Activated T-cell treated with anti-CD3 and anti-CD28 coated beads for 4 hours (primary cell): ENCODE measurements at places on chromosomes 5 and 9.

DNA sequence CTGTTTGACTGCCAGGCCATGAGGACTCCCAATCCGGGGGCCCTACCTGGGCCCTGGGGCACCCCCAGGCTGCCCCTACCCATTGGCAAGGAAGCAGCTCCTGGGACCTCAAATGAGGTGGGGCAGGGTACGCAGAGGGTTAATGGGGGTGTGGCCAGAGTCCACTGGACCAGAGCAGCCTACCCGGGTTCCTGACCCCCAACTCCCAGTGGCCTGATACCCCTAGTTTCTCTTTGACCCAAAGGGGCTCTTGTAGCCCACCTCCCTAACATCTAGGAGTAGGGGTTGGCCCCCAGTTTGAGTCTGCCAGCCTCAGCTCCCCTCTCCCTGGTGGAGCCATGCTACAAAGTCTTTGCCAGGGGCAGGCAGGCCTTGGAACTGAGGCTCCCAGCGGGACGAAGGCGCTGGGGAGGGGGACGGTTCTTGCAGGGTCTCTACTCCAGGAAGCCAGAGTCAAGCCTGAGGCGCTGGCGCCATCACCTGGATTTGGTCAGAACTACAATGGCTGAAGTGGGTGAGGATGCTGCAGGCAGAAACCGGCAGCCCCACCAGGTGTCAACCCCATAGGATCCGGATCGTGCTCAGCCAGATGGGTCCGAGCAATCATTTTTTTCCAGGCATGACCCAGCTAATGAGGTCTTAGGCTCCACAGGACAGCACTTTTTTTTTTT lies 8.4 kb upstream of the CERCAM start:
- peak; percentile 33 for DNase-seq

DNA sequence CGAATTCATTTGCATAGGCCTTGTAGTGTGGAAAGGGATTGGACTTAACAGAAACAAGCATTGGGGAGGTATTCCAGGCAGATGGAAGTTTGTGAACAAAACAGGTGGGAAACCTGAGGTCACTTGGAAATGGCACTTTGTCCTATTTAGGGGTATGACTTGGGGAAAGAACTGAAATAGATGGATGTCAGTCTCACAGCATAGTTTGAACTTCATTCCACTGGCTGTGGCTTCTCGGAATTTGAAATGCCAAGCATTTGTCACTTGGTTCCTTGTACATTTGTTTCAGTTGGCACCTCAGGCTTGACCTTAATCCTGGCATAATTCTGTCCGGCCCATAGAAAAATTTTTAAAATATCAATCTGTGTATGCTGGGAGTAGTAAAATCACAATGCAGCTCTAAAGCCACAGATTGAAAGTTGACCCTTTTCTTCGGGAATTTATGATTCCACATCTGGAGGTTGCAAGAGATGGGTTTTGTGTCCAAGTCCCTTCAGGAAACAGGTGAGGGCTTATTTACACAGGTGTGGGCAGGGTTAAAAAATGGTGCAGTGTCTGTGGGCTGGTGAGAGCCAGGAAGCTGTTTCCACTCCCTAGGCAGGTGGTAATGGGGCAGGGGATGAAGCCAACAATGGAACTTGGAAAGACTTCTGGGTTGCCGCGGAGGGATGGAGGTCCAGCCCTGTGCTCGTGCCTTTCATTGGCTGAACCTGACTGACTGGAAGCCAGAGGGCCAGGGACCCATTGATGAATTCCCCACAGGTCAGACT lies 39.2 kb upstream of the PDE8B start:
- no peak for DNase-seq

DNA sequence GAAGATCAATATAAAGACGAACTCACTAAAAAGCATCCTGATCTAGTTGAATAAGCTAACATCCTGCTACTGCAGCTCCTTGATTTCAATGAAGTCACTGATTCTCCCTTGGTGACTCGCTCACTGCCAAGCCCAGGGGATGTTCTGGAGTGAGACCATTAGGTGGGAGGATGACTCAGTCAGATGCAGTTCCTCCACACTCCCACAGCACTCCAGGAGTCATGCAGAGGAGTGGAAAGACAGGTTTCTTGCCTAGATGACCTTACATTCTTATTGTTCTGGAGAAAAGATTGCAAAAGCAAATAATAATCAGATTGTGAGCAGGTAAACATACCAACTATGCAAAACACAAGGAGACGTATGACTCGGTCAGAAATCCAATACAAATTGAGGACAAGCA lies 15.3 kb downstream of the GCNT4 start:
- no peak for DNase-seq

- DNase-seq = no peak
These were observed 9.8 kb downstream of the SLC12A2 start for GRCh38 chr5:128093368-128093767.

- DNase-seq = no peak
These were observed 56.2 kb upstream of the ZSWIM6 start for GRCh38 chr5:61275841-61276240.

DNA sequence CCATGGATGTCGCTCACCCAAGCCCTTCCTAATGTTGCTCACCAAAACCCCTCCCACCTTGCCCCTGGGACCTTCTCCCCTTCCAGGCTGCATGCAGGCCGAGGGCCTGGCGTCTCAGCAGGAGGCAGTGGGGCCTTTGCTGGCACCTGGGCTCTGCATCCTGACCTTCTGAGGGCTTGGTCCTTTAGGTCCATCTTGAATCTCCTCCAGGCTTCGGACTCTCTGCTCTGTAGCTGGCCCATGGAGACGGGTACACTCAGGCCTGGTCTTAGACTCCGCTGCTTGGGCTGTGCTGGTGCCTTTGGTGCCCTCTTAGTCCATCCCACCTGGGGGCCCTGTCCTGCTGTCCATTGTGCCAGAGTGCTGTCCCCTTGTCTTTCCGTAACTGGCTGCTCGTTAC lies 14.0 kb downstream of the TENT4A start:
- no peak for DNase-seq

GRCh38 chr5:65271906-65272305 lies 209.8 kb downstream of the ADAMTS6 start:
- no peak for DNase-seq

- no peak for DNase-seq
These were observed 504.4 kb downstream of the TLE4 start for GRCh38 chr9:80076162-80076561.

DNA sequence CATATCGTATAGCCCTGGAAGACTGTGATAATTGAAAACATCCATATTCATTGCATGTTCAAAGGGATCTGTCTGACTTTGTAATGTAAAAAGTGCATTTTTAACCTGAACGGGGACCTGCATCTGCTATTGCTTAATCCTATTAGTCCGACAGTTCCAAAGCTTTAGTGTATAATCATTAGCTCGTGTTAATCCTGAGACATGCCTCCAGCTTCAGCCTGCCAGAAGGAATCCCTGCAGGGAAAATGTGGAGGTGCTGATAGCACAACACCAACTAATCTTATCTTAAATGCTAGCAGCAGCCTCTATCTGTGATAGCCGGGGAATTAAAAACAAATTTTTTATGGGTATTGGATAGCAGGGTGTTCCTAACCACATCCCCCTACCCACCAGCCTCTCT lies 495.2 kb downstream of the TLE4 start:
- no peak for DNase-seq

DNA sequence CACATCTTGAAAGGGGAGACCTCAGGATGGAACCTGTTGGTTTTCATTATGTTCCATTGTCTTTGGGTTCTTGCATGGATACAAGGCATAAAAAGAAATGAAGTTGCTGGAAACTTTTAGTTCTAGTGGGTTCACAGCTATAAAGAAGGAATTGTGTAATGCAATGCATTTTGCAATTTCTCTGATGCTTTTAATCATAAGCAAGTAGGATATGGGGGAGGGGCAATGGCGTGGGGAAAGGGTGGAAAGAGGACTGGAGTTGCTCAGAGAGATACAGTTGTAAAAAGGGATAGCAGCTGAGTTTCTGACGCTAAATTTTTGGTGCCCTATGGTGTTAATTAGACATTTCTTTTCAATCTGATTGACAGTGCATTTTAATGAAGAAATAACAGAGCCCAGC lies 88.6 kb upstream of the FANCC start:
- no peak for DNase-seq

- no peak for DNase-seq
These were observed 97.4 kb upstream of the TRPM3 start for GRCh38 chr9:71218774-71219173.

GRCh38 chr9:129253803-129254381 lies 75.8 kb upstream of the IER5L start:
- DNase-seq = no peak

- no peak for DNase-seq
These were observed 120.7 kb upstream of the SLIT3 start for GRCh38 chr5:169421677-169422076.

DNA sequence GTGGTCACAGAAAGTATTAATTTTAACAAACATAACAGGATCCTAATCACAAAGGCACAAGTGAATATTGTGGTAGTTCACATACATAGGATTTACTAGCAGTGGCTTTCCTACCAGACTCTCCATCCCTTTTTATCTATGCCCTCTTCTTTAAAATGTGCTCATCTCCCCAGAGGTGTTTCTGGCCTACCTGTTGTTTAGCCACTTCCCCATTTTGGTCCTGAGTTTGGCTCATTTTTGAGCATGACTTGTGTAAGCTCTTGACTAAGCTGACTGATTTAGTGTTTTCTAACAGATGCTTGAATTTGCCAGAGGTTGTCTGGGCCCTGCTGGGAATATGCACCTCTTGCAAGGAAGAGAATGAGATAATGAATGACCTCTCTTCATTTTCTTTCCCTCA lies 517.7 kb upstream of the CLINT1 start:
- DNase-seq = no peak

DNA sequence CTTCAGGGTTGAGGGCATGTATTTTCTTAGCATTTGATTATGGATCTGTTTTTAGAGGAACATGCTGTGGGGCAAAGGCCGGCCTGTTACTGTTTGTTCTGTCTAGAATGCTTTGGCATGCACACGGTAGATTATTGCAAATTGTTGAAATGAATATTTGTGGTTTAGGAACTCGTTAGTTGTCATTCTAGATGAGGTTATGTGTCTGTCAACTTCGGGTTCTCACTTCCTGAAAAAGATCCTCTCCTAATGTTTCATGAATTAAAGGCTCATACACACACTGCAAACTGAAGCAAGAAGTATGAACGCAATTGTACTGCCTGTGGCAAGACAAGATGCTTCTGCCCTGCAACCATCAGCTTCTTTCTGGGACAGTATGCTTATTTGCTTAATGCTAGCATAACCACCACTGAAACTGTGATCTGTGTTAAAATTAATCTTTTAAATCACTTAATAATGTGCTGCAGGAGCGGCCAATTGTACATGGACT lies 99.6 kb downstream of the BASP1 start:
- no peak for DNase-seq

DNA sequence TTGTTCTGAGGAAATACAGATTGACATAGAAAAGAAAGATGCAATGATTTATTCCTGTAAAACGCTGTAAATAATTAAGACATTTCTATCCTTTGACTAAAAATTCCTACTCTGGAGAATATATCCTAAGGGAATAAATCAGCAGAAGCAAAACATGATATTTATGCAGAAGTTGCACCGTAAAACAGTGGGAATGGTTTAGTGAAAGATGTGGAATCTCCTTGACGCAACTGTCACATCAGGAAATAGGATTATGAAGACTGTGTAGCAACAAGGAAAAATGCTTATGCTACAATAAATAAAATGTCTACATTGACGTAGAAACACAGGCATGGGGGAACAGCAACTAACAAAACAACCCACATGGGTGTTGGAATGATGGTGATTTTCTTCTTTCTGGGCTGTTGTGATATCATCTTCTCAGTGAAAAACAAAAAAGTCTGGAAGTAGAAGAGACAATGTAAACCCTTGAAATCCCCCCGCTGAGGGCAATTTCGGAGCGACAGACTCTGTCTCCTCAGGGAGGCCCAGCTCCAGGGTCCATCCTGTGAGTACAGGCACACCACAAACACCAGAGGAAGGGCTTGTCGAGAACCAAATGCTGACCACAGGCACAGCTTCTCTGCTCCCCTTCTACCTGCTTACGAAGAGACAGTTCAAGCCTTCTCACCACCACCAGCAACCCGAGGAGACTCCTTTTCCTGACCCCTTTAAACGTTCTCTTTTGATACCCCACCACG lies 25.2 kb downstream of the COL23A1 start:
- no peak for DNase-seq

DNA sequence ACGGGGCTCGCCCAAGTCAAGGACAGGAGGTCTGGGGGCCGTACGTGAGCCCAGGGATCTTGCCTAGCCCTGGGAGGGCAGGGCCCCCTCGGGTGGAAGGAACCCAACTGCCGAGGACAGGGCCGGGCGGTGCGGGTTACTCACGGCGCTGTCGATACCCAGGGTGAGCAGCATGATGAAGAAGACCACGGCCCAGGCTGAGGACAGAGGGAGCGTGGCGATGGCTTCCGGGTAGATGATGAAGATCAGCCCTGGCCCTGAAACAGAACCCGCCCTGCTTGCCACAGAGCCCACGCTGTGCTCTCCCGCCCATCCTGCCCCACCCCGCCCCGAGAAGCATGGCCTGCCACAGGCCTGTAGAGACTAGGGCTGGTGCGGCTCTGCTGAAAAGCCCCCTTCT lies 34.1 kb downstream of the SLC6A3 start:
- DNase-seq = no peak

DNA sequence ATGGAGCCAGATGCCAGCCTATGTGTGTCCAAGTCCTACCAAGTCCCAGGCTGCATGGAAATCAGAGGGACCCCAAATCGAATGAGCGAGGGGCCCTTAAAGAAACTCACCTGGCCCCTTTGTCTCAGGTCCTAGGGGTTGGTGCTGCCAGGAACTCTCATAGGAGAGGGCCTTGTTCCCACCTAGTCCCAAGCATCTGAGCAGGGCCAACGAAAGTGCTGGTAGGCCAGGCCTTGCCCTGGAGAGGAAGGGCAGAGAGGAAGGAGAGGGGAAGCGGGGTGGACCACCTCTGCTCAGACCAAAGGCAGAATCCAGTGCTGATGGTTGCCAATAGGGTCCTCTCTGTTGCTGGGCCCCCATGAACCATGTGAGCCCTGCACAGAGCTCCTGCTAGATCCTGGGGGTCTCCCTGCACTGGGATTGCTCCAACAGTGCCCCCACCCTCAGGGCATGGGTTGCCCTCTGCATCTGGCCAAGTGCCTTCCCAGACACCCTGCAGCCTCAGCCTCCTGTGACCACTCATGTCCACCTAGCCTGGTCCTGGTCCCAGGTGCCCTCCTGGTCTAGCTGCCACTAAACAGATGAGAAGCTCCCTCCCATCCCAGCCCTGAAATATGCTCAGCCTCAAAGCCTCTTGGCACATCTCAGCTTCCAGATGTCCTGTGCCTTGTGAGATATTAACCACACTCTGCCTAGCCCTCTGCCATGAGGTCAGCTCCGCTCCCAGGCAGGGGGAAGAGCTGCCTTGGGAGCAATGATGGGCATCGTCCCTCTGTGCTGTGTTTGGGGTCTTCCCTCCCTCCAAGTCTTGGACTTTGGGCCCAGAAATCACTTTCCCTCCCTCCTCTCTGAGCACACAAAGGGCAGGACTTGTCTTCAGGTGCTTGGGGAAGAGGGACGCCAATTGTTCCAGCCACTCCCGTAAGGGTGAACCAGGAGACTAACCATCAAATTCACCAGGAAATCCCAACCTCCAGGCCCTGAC lies 109.6 kb downstream of the ADAMTS2 start:
- no peak for DNase-seq

- no peak for DNase-seq
These were observed 63.1 kb downstream of the TRPM6 start for GRCh38 chr9:74824654-74825053.

- DNase-seq = no peak
These were observed 49.5 kb downstream of the NSG2 start for GRCh38 chr5:174094857-174095606.

- DNase-seq = no peak
These were observed 5.2 kb upstream of the ALDOB start for GRCh38 chr9:101440714-101441230.

- no peak for DNase-seq
These were observed 23.0 kb downstream of the INIP start for GRCh38 chr9:112694706-112695555.

- DNase-seq = no peak
These were observed 60.0 kb downstream of the OLFM1 start for GRCh38 chr9:135147474-135147805.
